ENCODE measurements at places on chromosomes 3 and 15.

DNA sequence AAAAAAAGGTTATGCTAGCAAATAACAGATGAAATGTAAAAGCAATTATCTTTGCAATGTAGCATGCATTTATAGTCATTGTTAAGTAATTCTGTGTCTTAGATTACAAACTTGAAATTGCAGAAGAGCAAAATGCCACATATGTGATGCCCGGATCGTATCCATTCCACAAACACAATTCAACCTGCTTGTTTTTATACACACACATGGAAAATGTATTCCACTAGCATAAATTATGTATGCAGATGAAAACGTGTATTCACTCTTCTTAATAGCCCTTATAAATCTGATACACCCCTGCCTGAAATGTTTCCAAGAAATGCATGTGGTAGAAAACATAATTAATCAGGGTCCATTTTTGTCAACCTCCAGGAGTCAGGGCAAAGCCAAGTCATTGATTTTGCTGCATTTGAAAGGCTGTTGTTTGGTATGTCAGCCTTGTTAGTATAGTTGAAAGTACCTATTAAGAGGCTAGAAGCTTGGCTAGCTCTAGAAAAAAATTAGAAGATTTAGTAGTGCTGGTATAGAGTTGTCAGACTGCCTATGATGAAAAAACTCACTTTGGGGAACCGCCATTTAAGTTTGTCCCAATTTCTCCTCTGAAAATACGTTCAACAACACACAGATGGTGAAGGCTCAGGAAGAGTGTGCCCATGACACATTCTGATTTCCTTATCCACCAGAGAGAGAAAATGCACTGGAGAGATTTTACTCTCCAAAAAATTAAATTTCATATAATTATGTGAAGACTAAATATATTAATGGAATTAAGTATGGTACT lies 69.2 kb upstream of the TMC3 start:
- DNase-seq, result no peak

DNA sequence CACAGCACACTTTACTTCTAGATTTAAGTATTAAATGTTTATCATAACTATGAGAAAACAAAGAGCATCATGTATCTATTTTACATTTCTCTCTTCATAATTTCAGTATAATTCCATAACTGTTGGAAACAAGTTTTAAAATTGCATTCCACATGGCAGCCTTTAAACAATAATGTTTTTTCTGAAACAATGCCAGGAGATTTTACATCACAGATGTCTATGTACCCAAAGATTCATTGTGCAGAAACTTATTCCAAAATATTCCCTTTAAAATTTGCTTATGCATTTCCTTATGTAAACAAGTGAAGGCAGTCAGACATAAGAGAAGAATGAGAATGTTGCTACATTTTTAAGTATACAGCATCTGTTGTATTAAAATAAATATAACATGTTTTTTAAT lies 324.9 kb upstream of the COL8A1 start:
- DNase-seq, result no peak

DNA sequence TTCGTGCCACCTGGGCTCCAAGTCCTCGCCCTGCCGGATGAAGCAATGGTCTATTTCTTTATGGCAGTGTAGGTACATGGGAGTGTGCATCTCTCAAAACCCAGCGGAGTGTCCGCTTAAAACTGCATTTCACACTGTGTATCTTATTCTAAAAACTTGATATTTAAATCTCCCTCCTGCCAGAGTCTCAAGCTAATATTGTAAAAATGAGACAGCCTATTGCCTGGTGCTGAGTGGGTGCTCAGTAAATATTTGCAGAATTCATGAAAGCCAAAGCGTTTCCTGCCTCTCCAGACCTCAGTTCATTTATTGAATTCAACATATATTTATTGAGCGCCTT lies 330 bp upstream of the TBC1D2B start:
- no peak for DNase-seq

DNA sequence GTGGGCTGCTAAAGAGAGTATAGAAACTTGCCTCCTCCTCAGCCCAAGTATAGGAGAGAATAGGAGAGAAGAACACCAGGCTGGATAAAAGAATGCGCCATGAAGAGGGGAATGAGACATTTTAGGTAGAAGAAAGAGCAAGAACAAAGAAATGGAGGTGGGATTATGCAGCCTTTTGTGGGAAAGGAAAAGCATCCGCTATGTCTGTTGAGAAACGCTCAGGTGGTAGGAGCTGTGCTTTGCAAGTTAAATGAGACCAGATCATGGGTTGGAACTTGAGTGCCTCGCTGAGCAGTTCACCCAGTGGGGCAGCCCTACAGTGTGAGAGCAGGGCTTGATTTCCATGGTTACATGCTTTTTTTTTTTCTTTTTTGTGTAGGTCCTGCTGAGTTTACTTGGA lies 11.5 kb upstream of the RTP1 start:
- DNase-seq, result no peak

DNA sequence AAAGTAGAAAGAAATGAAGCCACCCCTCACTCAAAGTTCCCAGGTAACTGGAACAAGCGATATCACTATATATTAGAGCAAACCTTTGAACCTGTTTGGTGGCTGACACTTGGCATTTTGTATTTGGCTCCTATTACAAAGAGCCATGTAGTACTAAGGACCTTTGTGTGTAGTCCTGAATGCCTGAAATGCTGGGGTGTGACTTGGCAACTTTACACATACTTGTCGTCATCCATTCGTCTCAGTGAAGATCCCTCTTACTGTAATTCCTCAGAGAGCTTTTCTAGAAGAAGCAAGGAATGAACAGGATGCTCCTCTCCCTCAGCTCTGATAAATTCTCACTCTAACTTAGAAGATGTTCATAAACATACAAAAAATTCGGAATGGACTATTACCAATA lies 216.1 kb upstream of the CDIN1 start:
- DNase-seq, result no peak

DNA sequence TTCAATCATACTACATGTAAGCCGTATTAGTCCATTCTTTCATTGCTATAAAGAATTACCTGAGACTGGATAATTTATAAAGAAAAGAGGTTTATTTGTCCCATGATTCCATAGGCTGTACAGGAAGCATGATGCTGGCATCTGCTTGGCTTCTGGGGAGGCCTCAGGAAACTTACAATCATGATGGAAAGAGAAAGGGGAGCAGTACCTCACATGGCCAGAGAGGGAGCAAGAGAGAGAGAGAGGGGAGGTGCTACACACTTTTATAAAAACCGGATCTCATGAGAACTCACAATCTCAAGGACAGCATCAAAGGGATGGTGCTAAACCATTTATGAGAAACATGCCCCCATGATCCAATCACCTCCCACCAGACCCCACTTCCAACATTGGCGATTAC lies 14.3 kb upstream of the CLASP2 start:
- DNase-seq, result no peak

- no peak for DNase-seq
These were observed 31.6 kb downstream of the CFAP44 start for GRCh38 chr3:113409676-113410075.

GRCh38 chr3:51686512-51687215 lies 15.6 kb downstream of the TEX264 start:
- peak; percentile 48 for DNase-seq

DNA sequence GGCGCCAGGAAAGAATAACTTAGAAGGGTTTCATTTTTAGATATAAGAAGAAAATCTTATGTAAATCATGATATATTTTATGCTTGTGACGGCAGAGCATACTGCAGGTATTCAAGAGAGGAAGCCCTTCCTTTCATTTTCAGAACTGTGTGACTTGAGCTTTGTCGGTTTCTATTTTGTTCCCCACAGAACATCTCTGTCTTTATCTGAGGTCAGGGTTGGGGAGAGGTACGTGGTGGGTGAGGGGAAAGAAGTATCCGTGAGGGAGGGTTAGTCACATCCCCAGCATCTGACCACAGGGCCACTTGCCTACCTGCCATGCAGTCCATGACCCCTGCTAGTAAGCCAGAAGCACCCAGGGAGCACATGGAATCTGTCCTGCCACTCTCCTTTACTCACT lies 126.5 kb downstream of the DGKG start:
- DNase-seq, result no peak

GRCh38 chr15:64071931-64072765 lies 21.5 kb downstream of the CIAO2A start:
- no peak for DNase-seq

DNA sequence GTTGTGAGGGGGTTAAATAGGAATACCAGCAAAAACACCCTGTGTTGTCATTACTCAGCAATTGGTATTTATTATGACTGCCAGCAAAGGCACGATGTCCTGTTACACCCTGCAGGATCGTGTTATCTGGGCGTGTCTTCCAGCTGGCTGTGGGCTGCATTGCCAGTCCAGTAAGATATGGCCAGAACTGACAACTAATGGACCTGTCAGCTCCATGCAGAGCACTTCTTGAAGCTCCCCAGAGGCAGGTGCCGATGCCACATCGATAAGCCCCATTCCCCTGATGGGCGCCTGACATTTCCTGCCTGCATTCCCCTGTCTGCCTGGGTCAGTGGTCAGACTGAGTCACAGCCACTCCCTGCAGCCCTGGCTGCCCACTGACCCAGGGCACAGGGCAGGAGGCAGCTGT lies 79.7 kb upstream of the RASGRF1 start:
- no peak for DNase-seq

DNA sequence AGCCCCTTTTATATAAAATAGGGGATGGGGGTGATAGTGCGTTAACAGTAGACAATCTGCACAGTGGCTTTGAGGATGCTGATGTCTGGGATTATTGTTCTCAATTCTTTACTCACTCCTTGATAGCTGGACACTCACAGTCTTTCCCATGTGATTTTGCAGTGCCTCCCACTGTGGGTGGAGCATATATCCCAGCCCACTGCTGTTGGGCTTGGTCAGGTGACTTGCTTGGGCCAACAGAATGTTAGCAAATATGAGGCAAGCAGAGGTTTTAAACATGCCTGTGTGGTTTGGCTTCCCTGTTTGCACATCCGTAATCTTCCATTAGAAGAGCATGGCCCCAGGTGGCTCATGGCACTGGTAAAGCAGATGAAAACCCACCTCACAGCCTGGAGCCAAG lies 46.5 kb downstream of the CPA3 start:
- no peak for DNase-seq

DNA sequence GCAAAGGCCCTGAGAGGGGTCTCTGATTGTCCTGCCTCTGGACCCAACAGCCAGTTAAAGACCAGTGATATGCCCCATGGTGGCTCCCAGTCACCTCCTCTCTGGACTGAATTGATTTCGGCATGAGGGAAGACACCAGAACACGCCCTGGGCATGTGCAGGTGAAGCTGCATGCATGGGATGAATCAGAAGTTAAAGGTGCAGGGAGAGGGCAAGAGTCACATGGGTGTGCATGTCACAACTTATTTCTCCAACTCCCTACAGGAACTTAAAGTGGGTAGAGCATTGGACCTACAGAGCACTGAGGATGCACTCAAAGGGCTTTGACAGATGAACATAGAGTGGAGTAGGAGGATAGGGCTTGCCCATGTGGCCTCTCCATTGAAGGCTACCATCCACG lies 16.9 kb upstream of the RHCG start:
- DNase-seq, result no peak

- DNase-seq, result no peak
These were observed 857.3 kb downstream of the NAALADL2 start for GRCh38 chr3:175716446-175716845.

GRCh38 chr3:123158330-123158729 lies 43.4 kb upstream of the SEC22A start:
- no peak for DNase-seq
